ENCODE measurements at places on chromosomes 5 and 9. TPM values are rescaled to one million over a fixed set of nuclear protein-coding genes. Genes with fewer than 3 reads are reported as not detected.

The OSMR gene
- not detected for total RNA-seq

The GFI1B gene
- total RNA-seq = not detected

- DNase-seq = no peak
These were observed 63.8 kb downstream of the RNF38 start for GRCh38 chr9:36336131-36336907.

- no peak for DNase-seq
These were observed 131.8 kb downstream of the GAPVD1 start for GRCh38 chr9:125393426-125393825.

- DNase-seq = peak; percentile 20
These were observed 24.1 kb upstream of the PTGS1 start for GRCh38 chr9:122346478-122347347.

DNA sequence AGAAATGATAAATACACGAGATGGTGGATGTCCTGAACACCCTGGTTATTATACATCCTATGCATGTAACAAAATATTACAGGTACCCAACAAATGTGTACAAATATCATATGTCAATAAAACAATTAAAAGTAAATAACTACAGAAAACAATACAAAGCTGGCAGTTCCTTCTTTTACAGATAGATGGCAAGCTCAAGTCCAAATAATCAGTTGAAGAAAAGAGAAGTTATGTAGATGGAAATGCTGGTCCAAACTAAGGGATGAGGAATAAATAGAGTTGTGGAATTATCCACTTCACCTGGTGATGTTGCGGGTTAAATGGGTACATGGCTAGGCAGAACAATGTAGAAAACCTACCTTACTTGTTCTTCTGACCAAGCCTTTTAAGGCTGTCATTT, 79.4 kb downstream of the PALM2AKAP2 start:
- DNase-seq = no peak

- DNase-seq = no peak
These were observed 524.5 kb downstream of the TMEM38B start for GRCh38 chr9:106218854-106219253.

GRCh38 chr5:149561848-149562247, 10.6 kb upstream of the CSNK1A1 start:
- DNase-seq = no peak

- DNase-seq = no peak
These were observed 18.2 kb upstream of the WDR38 start for GRCh38 chr9:124835026-124835557.

The TYRP1 gene
- total RNA-seq = not detected
